ENCODE measurements at places on chromosomes 2 and 18.

DNA sequence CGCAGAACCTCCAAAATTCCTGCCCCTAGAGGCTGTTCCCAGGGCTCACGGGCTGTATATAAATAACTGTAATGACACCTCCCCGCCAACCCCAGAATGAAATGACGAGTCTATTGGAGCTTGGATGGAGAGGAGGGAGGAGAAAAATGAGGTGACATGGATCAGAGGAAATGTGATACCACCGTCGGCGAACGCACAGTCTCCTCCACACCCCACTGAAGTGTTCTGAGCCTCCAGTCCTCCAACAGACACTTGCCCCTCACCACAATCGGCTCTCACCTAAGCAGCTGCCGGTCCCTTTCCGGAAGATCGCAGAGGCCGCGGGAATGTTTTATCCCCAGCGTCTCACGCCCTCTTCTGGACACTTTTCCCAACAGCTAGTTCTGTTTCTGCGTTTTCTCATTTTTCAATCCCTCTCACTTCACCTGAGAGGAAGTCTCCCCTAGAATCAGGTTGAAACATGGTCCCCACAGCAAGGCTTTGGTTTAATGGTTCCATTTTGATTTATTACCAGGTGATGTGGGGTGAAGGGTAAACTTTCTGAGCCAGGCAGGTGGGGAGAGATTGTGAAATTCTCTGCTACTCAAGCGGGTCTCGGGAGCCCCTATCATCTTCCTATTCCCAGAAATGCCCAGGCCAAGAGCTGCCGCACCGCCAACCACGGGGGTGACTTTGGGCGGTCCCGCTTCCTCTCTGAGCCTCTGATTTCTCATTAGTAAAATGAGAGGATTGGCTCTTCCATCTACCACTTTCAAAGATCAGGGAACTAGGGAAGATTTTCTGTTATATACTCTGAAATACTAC lies 9.1 kb upstream of the MYO5B start:
- DNase-seq: no peak

DNA sequence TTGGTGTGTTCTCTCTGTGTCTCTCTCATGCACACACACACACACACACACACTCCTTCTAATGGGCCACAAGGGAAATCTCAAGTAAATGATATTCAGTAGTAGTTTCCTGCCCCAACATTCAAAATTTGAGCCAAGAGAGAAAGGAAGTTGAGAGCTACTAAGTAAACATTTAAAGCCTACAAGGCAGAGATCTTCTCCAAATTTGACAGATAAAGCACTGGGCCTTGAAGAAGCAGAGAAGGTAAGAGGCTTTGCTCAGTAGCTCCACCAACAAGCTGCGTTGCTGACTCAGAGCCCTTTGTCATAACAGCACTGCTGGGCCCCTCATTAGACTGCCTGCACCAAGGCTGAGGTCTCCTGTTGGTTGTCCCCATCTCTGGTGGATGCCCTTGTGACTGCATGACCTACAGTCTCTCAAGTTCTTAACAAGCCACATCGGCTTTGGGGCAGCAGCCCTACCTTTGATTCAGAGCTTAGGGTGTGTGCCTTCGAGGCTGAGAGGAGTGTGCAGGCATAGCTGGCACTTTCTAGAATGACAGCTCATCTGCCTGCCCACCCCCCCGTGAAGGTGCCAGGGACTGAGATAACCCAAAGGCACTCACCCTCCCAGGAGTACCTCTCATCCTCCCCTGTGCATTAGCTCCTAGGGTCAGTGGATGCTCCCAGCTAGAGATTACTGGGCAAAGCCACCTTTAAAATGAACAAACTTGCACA lies 32.3 kb upstream of the NEB start:
- DNase-seq: no peak

DNA sequence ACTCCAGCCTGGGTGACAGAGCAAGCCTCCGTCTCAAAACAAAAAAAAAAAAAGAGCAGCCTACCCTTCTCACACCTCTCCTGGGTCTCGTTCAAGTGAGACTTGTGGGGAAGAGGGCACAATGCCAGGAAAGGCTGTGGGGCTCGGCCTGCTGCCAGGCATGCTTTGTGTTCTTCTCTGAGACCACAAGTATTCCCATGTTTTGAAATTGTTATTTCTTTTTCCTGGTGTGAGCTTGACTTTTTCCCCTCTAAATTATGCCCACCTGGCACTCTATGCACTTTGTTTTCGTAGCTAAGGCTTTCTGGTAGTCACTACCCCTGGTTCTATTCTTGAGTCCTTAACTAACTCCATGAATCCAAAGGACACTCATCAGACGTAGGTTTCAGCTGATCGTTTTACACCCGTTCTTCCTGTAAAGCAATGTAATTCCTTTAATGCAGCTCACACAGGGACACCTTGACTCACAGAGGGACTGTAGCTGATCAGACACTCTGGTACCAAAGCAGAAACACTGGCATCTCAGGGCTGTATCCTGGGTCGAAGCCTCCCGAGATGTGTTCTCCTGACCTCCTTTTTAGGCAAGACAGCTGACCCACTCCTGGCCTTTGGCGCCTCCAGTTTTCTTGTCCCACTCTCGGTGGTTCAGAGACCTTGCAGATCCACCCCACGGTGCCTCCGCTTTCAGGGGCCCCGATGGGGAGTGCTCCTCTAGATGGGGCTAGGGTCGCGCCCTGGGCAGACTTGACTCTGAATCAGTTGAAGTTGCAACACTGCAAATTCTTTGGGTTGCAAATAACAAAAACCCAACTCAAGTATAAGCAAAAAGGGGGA lies 193.3 kb upstream of the AGAP1 start:
- DNase-seq: no peak

DNA sequence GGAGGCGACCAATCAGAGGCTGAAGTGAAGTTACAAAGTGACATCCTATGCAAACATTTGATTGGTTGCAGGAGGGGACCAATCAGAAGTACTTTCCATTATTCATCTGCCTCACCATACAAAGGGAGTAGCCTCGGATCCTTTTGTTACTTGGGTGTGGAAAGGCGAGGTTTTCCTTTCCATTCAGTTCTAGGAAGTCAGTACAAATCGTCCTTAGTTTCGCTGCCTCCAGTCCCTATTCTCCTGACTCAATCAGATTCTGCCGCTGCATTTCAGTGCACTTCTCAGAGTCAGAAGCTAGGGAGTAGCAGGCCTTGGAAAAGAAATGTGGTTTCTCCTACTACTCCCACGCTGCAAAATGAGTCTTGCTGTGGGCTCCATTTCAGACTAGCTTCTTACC lies 149.4 kb downstream of the DTNA start:
- no peak for DNase-seq

DNA sequence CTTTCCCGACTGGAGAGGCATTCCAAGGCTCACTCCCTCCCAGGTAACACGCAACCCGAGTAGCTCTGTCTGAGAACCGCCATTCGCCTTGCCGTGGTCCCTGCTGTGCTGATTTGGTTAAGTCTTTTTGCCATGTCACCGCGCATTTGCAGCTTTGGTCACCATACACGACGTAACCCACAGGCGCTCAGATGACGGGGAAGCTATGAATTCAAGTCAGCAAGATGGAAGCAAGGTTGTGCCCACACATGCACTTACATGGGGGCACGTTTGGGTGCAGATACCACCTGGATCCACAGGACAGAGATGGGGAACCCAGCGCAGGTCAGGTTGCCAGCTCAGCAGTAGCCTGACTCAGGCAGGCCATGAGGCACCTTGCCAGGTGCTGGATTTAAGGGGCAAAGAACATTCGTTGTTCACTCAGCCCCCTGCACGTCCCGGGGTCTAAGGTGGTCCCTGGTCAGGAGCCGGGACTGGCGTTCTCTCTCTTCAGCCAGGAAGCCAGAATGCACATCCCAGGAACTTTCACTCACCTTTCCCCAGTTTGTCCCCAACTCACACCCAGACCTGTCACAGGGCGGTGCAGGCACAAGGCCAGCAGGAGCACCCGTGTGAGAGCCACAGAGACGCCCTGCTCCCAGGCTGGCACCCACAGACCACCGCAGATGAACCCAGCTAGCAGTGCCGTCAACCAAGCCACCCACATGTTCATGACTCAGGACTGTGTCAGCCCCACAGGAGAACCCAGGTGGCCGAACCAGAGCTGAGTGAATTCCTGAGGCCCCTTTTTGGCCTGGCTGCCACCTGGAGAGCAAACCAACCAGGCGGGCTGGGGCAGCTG lies 19.9 kb downstream of the SNED1 start:
- no peak for DNase-seq

DNA sequence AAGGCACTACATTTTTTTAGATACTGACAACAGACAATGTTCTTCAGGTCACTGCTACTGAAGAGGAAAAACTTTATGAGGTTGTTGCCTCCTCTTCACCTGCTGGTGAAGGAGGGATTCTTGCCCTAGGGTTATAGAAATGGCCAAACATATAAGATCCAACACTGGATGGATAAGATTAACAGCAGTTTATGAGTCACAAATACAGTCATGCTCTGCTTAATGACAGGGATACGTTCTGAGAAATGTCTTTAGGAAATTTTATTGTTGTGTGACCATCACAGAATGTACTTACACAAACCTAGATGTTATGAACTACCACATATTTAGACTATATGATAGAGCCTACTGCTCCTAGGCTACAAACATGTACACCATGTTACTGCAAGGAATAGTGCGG lies 57.4 kb upstream of the AMMECR1L start:
- no peak for DNase-seq

DNA sequence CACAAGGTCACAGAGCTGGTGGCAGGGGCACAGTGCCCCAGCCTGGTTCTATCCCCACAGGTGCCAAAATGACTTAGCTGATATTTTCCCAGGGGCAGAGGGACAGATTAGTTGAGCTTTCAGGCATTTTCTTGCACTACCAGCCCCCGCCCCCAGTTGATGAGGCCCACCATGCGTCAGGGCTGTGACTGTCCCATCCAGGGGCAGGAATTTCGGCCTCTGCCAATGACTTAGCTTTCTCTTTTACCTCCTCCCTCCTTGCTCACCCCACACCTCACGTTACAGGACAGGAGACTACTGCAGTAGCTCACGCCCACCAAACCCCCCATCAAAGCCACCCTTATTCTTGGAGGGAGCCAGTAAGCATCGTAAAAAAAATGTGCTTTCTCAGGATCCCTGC lies 31.5 kb downstream of the MRO start:
- no peak for DNase-seq

GRCh38 chr18:79779700-79780190 lies 18.0 kb upstream of the KCNG2 start:
- no peak for DNase-seq

- DNase-seq: no peak
These were observed 101.9 kb upstream of the NRP2 start for GRCh38 chr2:205580212-205580987.

GRCh38 chr2:196601430-196602306 lies 37.8 kb upstream of the CCDC150 start:
- DNase-seq: no peak

DNA sequence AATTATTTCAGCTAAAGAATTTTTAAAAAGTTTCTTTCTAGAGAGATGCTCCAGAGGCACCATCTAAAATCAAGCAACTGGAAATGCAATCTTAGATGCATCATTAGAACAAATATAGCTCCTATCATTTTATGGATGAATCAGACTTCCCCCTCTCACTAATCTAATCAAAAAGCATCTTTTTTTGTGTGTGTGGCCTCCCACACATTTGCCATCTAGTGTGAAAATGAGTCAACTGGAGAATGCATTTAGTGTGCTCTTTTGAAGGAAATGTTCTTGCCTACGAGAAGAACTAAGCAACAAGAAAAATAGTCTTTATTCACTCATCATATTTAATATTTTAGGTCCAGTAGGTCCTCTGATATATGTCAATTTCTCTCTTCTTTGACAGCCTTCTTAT lies 39.5 kb upstream of the FIGN start:
- DNase-seq: no peak

DNA sequence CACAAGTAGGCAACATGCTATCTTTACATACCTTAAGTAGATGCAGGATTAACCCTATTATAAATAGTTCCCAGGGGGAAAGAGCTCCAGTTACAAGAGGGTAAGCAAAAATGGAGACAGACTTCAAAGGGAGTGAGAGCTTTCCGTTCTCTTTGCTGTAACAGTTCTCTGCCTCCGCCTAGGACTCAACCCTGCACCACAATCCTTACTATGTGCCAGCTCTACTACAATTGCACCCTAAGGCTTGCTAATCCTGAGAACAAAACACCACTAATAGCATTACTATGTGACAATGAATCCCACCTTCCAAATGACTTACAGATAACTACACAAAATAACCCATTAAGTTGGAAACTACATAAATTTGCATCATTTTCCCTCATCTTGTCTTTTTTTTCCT lies 7.7 kb downstream of the ZBTB14 start:
- no peak for DNase-seq

DNA sequence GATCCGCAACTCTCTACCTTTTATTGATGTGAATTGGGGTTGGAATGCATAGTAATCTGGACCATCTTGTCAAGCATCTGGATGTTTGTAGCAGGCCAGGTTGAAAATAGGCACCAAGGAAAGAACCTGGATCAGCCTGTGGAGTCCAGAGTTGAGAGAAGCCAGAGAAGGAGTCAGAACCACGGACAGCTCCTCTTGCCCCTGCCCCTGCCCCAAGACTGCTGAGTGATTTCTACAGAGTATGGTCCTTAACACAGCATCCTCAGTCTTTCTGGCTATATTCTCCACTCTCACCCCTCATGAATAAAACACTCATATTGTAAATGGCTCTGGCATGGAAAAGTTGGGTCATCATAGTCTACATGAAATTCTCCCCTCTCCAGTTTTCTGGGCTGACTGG lies 154.6 kb downstream of the LOXHD1 start:
- no peak for DNase-seq

DNA sequence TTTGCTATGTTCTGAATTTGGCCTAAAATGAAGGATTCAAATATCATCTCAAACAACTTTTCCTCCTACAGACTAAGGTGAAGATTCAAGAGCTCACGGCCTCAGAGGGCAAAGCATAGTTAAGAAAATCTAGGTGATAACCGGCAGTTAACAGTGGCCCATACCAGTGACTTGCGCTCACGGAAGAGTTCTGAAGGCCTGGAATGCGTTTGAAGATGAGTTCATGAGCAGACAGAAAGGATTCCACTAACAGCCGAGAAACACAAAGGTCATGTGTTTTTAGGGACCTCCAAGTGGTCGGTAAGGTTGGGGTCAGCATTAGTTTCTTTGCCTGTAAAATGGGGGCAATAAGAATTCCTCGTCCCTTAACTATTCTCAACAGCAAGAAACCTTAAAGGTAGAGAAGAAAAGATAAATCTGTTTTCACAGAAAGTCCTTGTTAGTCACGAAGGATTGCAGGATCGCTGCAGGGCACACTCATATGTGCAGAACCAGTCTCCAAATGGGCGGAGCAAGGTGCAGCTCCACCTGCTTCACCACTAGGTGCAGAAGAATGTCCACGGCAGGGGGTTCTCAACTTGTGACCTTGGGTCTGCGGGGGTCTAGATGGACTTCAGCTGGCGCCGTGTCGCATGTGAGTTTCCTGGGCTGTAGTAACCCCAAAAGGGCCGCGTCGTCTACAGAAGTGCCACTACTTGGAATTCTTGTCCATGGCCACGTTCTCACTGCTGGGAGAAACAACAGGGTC lies 708 bp upstream of the RPIA start:
- DNase-seq: peak; percentile 34

DNA sequence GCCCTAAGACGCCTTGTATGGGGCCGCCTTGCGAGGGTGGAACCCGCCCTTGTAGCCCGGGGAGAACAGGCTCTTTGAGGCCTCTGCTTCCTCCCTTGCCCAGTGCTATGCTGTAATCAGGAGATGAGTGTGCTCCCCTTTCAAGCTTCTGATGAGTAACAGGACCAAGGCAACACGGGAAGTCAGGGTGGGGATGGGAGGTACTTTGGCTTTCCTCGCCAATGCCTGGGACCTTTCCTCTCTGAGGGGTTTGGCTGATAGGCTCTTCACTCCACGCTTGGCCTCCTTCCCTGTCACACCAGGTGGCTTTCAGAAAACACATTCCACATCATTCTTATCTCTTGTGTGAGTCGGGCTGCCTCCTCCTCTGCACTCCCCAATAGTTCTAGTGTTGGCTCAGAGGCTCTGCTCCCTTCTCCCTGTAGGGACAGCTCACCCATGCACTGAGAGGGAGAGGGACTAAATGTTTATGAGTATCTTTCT lies 223.7 kb upstream of the TRIB2 start:
- DNase-seq: peak; percentile 66
